Epithelial cell of alveolus of lung (primary cell): ENCODE measurements at places on chromosomes 2 and 18. TPM values are rescaled to one million over a fixed set of nuclear protein-coding genes. Genes with fewer than 3 reads are reported as not detected.

Gene MC2R
- total RNA-seq = not detected in 2 replicates

Gene RASGRP3
- 0.56 and 1.9 TPM in 2 replicates for total RNA-seq

Gene SCN7A
- total RNA-seq = 3.5 and 5.2 TPM in 2 replicates

Gene PPP3R1
- total RNA-seq = 29.9 and 36.5 TPM in 2 replicates

Gene ACYP2
- total RNA-seq = 7.5 and 7.6 TPM in 2 replicates

Gene IL36A
- not detected in 2 replicates for total RNA-seq

Gene TCF23
- not detected in 2 replicates for total RNA-seq

Gene SLC23A3
- 1.4 TPM in 1 of 2 replicates, not detected in the other for total RNA-seq

Gene IRS1
- total RNA-seq = 35.7 and 99.9 TPM in 2 replicates

Gene FOXD4L1
- total RNA-seq = under 0.01 and 0.16 TPM in 2 replicates

Gene CIB4
- not detected in 2 replicates for total RNA-seq

Gene FAP
- 15.5 and 118 TPM in 2 replicates for total RNA-seq

Gene TMEM200C
- 2.5 and 7.7 TPM in 2 replicates for total RNA-seq

Gene ETAA1
- total RNA-seq = 16.8 and 36.2 TPM in 2 replicates

Gene TTC39C
- 15.6 and 28.9 TPM in 2 replicates for total RNA-seq

Gene LAMA1
- 2.8 and 16.0 TPM in 2 replicates for total RNA-seq

Gene IKZF2
- total RNA-seq = 2.2 and 4.7 TPM in 2 replicates

Gene LMAN2L
- 22.0 and 24.7 TPM in 2 replicates for total RNA-seq

Gene ITGAV
- 41.4 and 145 TPM in 2 replicates for total RNA-seq

Gene PRSS56
- 0.48 TPM in 1 of 2 replicates, not detected in the other for total RNA-seq

Gene NPPC
- not detected in 2 replicates for total RNA-seq

Gene CNTNAP5
- total RNA-seq = not detected in 2 replicates

Gene SERPINB10
- not detected in 2 replicates for total RNA-seq

Gene IL1R2
- total RNA-seq = 1.0 and 6.1 TPM in 2 replicates

Gene GKN1
- total RNA-seq = not detected in 2 replicates
